ENCODE measurements at places on chromosomes 7 and 10. TPM values are rescaled to one million over a fixed set of nuclear protein-coding genes. Genes with fewer than 3 reads are reported as not detected.

- peak; percentile 49 for DNase-seq
Measured at GRCh38 chr7:15305002-15305600, 256.7 kb downstream of the AGMO start.

- DNase-seq, result no peak
Measured at GRCh38 chr10:70587045-70587658, 15.4 kb downstream of the PRF1 start.

Gene MRLN
- not detected for total RNA-seq

GRCh38 chr7:86243171-86243570, 400.5 kb upstream of the GRM3 start:
- no peak for DNase-seq

Gene TMEM254
- total RNA-seq, result 3.0 TPM

GRCh38 chr7:111083413-111083812, 7.5 kb upstream of the LRRN3 start:
- peak; percentile 64 for DNase-seq

Gene ZNF425
- total RNA-seq, result 2.5 TPM

DNA sequence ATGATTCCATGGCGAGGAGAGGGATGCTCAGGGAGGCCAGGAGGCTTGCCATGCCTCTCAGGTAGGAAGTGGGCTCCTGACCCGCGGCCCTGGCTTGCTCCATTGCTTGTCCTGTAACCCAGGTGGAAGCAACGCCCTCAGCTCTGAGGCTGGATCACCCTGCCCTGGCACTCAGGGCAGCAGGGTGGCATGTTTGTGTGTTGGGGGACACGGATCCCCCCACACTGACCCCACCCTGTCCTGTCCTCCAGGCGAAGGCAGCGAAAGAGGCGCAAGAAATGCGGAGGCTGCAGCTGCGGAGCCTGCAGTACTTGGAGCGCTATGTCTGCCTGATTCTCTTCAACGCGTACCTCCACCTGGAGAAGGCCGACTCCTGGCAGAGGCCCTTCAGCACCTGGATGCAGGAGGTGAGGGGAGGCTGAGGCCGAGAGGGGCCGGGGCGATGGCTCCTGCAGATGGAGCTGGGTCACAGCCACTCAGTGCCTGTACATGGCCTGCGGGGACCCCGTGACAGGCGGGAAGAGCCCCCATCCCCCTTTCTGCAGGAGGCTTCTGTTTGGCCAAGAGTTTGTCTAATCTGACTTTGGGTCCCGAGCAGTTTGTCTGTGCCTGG, 38.3 kb downstream of the PRF1 start:
- DNase-seq, result no peak

Gene ERVW-1
- total RNA-seq, result not detected

- no peak for DNase-seq
Measured at GRCh38 chr7:16719699-16720098, 33.9 kb upstream of the TSPAN13 start.

DNA sequence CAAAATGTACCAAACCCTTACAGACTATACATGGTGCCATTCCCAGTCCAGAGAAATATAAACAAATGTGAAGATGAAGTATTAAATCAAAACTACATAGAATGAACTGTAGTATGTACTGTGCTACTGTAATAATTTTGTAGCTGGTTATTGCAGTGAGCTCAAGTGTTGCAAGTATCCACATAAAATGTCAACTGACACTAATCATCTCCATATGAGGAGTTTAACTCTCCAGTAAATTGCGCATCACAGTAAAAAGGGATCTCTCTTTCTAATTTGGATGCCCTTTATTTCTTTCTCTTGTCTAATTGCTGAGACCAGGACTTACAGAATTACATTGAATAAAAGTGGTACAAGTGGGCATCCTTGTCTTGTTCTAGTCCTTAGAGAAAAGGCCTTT, 165.5 kb downstream of the CPED1 start:
- DNase-seq, result no peak

GRCh38 chr10:52949899-52950298, 177.3 kb upstream of the MBL2 start:
- no peak for DNase-seq

Gene LGI1
- not detected for total RNA-seq

DNA sequence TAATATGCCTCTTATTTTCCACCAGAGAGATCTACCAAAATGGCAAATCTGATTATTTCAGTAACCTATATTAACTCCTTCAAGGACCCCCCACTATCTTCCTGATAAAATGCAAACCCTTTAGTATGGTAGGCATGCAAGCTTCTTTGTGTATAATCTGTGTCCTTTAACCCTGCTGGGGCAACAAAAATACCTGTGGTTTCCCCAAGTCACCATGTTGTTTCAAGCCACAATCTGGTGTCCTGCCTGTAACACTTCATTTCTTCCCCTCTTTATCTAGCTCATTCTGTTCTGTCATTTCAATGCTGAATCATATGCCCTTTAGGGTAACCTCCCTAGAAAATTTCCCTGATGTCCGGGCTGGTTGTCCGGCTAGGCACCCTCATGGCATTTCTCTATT, 5.3 kb downstream of the CALCR start:
- no peak for DNase-seq

Gene PDZD8
- total RNA-seq, result 13.1 TPM

GRCh38 chr10:88149906-88150305, 286.5 kb downstream of the PTEN start:
- no peak for DNase-seq

- no peak for DNase-seq
Measured at GRCh38 chr10:3231951-3232730, 59.6 kb upstream of the PITRM1 start.

Gene ETV1
- total RNA-seq, result 10.0 TPM

DNA sequence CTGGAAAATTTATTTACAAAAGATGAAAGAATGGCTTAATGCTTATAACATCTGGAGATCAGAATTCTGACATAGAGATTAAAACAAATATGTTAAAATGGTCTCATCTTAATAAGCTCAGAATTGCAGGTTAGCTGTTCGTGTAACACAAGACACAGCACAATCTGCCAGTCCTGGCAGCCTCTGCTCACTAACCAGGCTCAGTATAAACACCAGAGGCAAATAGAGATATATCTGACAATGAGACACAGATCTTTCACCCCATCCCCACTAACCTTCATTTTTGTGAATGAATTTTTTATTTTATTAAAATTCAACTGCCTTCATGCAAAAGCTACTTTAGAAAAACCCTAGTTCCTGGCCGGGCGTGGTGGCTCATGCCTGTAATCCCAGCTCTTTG, 51.8 kb downstream of the RELN start:
- no peak for DNase-seq

DNA sequence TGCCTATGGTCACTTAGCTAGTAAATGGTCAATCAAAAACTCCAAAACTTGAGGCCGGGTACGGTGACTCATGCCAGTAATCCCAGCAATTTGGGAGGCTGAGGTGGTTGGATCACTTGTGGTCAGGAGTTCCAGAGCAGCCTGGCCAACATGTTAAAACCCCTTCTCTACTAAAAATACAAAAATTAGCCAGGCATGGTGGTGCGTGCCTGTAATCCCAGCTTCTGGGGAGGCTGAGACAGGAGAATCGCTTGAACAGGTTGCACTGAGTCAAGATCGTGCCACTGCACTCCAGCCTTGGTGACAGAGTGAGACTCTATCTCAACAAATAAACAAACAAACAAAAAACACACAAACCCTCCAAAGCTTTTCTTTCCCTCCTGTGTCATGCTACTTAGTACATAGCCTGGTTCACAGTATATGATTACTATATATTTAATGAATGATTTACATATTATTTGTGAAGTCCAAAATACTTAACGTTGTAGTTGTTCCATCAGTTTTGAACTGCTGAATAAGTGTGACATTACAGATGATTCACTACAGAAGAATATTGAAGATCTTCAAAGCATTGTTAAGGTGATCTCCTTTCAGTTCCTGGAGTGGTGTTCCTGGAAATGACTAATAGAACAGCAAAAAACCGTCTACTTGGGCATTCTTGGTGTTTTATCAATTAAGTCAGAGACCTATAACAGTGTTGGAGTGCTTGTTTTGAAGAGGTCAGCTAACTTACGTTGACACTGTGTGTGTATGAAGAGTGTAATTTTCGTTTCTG, 72.9 kb downstream of the ADK start:
- DNase-seq, result no peak

DNA sequence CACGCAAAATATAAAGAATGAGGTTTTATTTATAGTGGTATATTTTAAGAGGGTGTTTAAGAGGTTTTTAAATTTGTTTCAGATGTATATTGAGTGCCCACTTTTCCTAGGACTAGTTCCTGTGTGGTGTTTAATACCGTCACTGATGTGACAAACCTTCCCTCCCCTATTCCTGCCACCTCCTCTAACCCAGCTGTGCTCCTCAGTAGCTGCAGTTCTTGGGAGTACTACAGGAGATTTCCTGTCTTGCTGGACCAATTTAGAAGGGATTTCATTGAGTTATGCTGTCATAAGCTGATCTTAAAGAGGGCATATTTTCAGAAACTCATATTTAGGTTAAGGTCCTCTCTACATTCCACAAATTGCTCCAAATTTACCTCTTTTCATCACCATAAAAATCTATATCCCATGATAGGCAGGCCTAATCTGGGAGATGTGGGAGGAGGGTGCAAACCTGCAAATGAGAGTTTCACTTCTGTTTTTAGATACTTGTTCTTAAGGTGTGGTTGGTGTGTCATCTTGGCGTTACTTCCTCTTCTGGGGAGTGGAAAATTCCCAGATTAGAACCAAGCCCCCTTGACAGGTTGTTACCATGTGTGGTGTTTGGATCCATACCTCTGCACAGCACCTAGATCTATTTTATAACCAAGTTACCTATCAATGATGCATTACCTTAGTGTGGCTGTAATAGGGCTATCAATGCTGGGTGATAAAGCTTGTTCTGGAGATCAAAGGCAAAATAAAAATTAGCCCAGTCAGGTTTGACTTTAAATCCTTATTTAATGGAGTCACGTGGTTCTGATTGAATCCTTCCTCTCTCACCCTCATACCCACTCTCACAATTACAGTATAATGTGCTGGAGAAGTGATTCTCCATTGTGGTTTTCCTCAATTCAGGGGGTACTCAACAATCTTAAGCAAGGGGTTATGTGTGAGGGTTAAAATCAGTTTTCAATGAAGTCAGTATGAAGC, 141.1 kb downstream of the CDK14 start:
- DNase-seq, result no peak

Gene TMEM184A
- total RNA-seq, result under 0.01 TPM

Gene SLC18A3
- total RNA-seq, result not detected

Gene CXCL12
- total RNA-seq, result 0.77 TPM

Gene PHYHIPL
- not detected for total RNA-seq

Gene IFRD1
- 30.3 TPM for total RNA-seq

- DNase-seq, result no peak
Measured at GRCh38 chr10:112711366-112711765, 238.7 kb upstream of the TCF7L2 start.

Gene VENTX
- total RNA-seq, result not detected

Gene NUTM2B
- total RNA-seq, result under 0.01 TPM

Gene FAM237B
- total RNA-seq, result not detected

DNA sequence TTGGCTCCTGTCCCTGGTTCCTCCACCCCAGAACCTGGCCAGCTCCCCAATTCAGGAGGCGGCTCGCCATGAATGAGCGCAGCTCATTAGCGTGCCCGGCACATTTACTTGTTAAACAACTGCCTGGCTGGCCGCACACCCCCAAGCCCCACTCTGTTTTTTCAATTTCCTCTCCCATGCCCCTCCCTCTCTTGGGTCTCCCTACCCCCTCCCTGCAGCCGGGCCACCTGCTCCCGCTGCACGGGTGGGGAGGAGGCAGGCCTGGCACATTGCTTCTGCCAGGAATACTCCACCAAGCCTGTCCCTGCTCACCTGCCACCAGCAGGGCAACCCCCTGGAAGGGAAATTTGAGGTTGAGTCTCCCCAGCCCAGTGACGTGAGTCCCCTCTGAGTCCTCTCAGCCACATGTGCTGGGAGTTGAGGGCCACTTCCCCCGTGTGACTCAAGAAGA, 2.5 kb upstream of the SLIT1 start:
- no peak for DNase-seq

Gene OLAH
- 0.26 TPM for total RNA-seq

Data from dermis microvascular lymphatic vessel endothelial cell (primary cell).